ENCODE measurements at places on chromosomes 13 and 19. TPM values are rescaled to one million over a fixed set of nuclear protein-coding genes. Genes with fewer than 3 reads are reported as not detected.

The CD70 gene
- total RNA-seq, result 0.46 TPM

The MUC16 gene
- not detected for total RNA-seq

The PVR gene
- 93.9 TPM for total RNA-seq

The SCGB2B2 gene
- total RNA-seq, result 0.08 TPM

The ELSPBP1 gene
- not detected for total RNA-seq

The IFNL1 gene
- not detected for total RNA-seq

The SYNE4 gene
- total RNA-seq, result 1.4 TPM

The ZNF625 gene
- total RNA-seq, result 3.1 TPM

The ZIC5 gene
- not detected for total RNA-seq

The ICAM4 gene
- total RNA-seq, result 0.08 TPM

The ZNF667 gene
- 0.72 TPM for total RNA-seq

The SIGLEC11 gene
- total RNA-seq, result not detected

The KLK14 gene
- 0.23 TPM for total RNA-seq

The CD22 gene
- total RNA-seq, result not detected

The RAB20 gene
- 4.0 TPM for total RNA-seq

The RAB3A gene
- total RNA-seq, result 0.19 TPM

The MAG gene
- total RNA-seq, result not detected

The TTC9B gene
- not detected for total RNA-seq

The EDDM13 gene
- 2.2 TPM for total RNA-seq

The TRIP10 gene
- total RNA-seq, result 51.0 TPM

The PGLYRP2 gene
- total RNA-seq, result not detected

The GJA3 gene
- 0.78 TPM for total RNA-seq

The POU2F2 gene
- 25.6 TPM for total RNA-seq

The ARHGAP45 gene
- 5.4 TPM for total RNA-seq

The TCF3 gene
- total RNA-seq, result 147 TPM

The ZNF534 gene
- total RNA-seq, result not detected

The CFD gene
- not detected for total RNA-seq

The ZNF132 gene
- 1.6 TPM for total RNA-seq

The USHBP1 gene
- total RNA-seq, result not detected

The DHRS12 gene
- 8.9 TPM for total RNA-seq

The SGCG gene
- not detected for total RNA-seq

The TNPO2 gene
- total RNA-seq, result 20.5 TPM

The LGALS7B gene
- 1,076 TPM for total RNA-seq

Measured in hair follicular keratinocyte (primary cell).